Activated T-cell treated with anti-CD3 and anti-CD28 coated beads, Interleukin-2, amount 50 U/mL, for 4 hours (primary cell): ENCODE measurements at places on chromosomes 16 and 17.

GRCh38 chr17:39702901-39703893 lies 3.3 kb downstream of the ERBB2 start:
- no peak for DNase-seq

DNA sequence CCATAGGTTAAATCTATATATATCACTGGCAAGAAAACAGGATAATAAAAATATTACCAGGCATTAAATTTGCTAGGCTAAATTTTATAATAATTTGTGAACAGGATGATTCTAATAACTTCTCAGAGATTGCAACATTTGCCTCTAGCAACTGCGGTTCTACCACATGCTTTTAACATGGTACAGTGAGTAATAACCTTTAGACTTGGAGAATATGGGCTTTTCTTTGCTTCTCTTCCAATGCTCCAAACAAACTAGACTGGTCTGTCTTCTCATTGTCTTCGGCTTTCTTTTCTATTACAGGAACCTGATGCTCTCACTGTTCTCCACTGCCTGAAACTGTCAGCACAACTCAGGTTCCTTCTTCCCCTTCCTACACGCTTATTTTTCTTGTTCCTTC lies 80.6 kb downstream of the CA4 start:
- no peak for DNase-seq

DNA sequence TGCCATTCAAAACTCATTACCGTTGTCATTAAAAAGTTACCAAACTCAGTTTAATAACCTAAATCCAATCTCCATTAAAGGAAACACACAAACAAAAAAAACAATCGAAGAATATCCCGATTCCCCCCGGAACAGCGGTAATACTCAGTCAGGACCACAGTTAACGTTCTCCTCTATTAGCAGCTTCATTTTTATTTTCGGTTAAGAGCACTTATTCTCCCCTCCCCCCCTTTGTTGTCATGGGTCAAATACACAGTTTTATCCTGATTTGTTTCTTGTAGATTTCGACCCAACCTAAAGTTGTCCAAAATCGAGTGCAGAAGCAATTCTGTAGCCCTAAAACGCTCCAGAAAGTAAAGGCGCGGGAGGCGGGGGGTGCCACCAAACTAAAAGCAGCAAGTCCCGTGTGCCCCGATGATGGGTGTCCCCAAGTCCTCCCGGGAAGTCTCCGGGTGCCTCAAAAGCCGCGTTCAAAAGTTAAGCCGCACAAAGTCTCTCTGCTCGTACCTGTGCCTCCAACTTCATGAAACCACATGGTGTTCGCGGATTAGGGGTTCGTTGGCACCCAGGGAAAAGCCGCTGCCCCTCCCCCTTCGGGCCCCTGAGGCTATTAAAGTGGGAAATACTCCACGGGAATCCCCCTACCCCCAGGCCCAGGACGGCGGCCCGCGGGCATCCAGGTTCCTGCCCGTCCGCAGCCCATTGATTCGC lies 996 bp downstream of the SUMO2 start:
- peak; percentile 21 for DNase-seq

DNA sequence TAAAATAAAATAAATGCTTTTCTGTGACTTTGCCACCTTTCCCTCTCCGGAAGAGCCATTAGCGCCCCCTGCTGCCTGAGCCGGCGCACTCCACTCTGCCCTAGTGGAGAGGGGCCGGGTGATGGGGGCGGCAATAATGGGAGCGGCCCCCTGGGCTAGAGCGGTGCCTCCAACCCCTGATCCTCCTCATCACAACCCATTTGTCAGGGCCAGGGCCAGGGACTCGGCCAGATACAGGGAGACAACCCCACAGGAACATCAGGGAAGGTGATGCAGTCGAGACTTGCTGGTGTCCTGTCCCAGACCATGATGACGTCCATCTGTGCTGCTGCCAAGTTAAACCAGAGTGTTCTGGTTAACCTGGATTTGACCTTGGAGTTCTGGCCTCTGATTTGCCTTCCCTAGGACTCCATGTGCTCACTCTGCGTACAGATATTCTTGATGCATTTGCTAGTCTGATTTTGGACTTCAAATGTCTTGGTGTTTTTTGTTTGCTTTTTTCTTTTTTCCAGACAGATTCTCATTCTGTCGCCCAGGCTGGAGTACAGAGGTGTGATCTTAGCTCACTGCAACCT lies 46.1 kb upstream of the BPTF start:
- DNase-seq = peak; percentile 6

- DNase-seq = no peak
Observed at GRCh38 chr16:88763502-88764053, 21.4 kb downstream of the PIEZO1 start.

- DNase-seq = no peak
Observed at GRCh38 chr16:78310196-78310595, 210.7 kb downstream of the WWOX start.

- no peak for DNase-seq
Observed at GRCh38 chr16:48124266-48124665, 31.5 kb downstream of the ABCC12 start.

GRCh38 chr17:79035686-79036085 lies 11.7 kb downstream of the C1QTNF1 start:
- DNase-seq = no peak

DNA sequence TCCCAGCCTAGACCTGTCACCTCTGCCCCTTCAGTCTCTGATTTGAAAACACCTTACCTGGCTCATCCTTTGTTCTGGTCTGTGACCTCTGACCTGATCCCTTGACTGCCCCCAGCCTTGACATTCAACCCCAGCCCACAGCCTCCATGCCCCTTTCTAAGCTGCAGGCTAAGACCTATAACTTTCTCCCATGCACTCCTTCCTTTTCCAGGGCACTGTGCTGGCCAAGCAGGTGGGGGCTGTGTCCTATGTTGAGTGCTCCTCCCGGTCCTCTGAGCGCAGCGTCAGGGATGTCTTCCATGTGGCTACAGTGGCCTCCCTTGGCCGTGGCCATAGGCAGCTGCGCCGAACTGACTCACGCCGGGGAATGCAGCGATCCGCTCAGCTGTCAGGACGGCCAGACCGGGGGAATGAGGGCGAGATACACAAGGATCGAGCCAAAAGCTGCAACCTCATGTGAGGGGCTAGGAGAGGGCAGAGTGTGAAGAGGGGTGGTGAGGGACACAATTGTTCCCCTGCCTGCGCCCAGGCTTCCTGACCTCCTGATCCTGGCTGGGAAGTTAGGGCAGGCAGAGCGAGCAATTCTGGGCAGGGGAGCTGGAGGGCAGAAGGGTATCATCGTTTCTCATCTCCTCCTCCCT lies 3.3 kb downstream of the RND2 start:
- DNase-seq = no peak
